ENCODE measurements at places on chromosomes 16 and 17.
A peak's percentile ranks its signal among the peaks of the same experiment; 100 is the strongest.

DNA sequence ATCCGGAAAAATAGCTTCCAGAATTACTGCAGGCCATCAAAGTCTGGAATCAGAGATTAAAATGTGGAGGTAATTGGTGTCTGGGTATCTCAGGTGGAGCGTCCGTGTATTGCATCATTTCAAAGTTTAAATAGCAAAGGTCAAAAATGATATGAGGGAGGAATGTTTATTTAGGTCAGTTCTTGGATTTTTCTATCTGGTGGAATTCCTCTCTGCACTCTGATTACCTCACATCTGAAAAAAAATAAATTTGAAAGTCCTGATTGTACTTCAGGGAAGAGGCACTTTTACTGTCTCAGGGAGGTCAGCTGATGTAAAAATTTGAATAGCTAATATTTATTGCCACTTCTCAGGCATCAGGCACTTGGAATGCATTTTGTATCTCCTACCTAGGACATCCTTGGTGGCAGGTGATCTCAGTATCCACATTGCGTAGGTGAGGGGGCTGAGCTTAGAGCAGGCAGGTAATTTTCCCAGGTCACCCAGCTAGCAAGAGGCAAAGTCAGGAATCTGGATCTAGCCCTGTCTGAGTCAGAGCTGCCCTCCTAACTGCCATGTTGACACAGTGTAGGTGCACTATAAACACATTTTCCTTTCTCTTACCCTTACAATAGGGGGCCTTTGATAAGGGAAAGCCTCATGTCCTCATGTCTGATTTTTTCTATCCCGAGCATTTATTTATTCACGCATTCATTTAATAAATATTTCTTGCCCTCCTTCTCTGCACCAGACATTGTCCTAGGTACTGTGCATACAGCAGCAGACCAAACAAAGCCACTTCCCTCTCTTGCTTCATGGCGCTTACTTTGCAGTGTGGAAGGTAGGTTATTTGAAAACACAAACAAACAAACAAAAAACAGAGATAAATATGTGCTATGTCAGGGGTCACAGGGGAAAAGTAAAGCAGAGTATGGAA is 454.3 kb downstream of the HAPSTR1 start:
- DNase-seq = no peak

DNA sequence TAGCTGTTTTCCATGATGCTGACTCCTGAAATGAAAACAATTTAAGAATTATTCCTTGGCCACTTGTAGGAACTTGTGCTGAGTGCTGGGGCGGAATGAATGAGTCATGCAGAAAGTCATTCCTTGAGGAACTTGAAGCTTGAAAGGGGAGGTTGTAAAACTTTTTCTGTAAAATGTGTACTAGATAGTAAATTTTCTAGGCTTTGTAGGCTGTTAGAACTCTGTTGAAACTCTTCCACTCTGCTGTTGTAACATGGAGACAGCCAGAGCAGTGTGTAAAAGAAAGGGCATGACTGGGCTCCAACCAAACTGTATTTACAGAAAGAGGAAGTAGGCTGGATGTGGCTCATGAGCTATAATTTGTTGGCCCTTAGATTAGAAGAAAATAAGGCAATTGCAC is 46.1 kb downstream of the ABCA8 start:
- DNase-seq = no peak

- peak; percentile 41 for DNase-seq
These were observed 20.4 kb downstream of the MIEF2 start for GRCh38 chr17:18280766-18281371.

DNA sequence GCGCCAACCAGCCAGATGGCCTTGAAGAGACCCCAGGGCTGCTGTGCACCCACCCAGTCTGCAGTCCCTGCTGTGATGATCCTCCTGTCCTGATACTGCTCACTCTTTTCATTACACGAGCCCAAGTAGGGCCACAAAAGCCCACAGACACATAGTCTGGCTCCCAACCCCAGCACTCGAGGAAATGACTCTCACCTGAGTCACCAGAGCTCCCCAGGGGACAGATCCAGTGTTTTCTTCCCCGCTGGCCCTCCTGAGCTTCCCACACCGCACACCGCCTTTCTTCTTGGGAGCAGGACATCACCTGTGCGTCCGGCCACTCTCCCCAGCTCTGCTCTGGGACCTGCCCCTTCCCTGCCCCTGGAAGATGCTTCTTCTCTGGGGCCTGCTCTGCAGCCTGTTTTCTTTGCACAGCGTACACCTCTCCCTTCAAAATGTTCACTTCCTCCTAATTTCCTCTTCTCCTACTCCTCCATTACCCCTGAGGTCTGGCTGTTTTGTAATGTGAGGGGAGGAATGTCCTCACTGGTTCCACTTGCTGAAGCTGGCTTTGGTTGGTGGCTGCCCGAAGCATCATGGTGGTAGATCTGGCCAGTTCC is 2.0 kb upstream of the SCN4A start:
- DNase-seq = no peak

GRCh38 chr17:40516581-40517285 is 15.3 kb upstream of the TNS4 start:
- DNase-seq = no peak

DNA sequence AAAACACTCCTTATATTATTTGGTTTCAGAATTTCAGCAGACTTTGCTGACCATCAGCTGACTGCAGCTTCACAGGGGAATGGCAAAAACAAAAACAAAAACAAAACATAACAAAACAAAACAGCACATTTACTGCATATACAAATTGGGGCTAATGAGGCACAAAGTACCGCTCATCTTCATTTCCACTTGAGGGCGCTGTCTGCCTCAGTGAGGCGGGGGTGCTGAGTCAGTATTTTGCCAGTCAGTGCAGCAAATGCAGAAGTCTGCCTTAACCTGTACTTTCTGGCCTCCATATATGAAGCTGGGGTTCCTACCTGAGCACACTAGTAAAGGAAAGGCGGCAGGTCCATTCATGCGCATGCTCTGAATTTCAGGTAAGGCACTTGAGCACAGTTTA is 13.5 kb upstream of the DYNLRB2 start:
- DNase-seq = no peak

DNA sequence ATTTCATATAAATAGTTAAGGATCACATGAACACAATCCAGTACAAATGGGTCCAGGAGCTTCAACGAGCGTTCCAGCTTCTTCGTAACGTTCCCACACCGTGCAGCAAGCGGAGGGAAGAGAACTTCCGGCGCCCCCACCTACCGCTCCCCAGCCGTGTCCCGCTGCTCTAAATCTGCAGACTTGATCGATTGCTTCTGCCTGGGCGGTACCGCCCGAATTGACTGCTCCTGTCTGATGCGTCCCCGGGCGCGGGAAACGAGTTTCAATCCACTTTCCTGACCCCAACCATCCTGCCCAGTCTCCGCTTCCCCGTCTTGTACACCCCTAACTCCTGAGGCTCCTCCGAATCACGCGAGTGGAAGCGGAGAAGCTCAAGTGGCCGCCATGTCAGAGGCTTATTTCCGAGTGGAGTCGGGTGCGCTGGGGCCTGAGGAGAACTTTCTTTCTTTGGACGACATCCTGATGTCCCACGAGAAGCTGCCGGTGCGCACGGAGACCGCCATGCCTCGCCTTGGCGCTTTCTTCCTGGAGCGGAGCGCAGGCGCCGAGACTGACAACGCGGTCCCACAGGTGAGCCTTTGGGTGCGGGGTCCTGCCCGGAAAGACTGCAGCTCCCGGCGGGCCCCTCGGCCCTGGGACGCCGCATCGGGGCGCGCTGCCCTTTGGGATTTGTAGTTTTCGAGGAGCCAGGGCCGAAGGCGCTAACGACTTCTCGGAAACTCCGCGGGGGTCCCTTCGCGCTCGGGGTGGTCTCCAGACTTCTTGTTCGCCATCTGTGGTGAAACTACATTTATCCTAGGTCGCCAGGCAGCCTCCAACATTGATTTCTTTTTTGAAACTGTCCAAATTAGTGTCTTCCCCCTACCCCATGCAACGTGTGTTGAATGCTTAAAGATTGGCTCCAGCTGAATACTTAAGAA is at the start of gene GINS3:
TSS of gene GINS3 (plus strand) at position 257 of the 923 bp plus-strand sequence. CDS start at position 388, 131 bp downstream.
- DNase-seq = peak; percentile 78

DNA sequence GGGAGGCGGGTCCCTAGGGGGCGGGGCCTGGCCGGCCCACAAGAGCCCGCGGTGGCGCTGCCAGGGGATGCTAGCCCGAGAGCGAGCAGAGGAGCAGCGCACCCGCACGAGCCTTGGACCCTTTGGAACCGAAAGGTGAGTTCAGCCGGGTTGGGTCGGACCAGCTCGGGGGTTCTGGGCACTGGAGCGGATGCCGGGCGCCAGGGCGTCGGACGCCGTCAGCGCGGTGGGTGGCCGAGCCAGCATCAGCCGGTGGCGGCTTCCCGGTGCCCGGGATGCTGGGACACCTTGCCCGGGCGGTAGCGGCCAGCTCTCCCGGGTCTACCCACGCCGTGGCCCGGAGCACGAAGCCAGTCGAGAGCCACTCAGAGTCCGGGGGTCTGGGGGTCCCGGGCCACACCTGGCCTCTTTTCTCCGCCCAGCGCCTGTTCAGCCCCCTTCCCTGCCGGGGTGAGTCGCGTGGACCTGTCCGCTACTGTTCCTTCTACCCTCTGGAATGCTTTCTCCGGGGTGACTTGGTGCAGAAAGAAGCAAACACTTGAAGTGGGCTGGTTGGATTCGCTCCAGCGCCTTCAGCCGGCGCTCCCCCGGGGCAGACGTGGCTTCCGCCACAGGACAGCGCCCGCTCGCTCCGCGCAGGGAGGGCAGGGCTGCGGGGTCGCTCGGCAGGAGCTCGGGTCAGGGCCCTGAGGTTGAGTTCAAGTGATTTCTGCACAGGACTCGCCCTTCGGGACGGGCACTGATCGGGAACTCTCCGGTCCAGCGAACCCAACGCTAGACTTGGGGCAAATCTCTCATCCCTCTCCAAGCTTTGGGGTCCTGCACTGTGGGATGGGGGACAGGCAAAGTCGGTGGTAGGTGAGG is at the start of gene SCNN1G:
TSS of gene SCNN1G (plus strand) at position 67 of the 864 bp plus-strand sequence. CDS start 3,527 bp downstream, outside the sequence.
- DNase-seq = no peak

- no peak for DNase-seq
These were observed 106.3 kb upstream of the CRHR1 start for GRCh38 chr17:45677770-45678169.

DNA sequence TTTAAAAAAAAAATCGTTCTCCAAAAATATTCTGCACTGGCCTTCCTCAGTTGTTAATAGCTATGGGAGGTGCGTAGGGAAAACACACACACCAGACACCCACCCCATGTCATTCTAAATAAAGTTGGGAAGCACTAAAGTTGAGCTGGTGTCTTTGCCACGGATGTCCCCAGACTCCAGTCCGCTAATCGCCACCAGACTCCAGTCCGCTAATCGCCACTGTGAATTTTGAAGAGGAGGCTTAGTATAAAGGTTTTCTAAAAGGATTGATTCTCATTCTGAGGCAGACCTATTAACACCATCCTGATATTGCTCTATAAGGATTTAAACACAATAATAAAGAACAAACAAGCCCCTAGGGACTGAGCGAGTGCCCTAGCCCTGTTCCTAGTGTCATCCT is 22.7 kb upstream of the CPSF4L start:
- DNase-seq = no peak

DNA sequence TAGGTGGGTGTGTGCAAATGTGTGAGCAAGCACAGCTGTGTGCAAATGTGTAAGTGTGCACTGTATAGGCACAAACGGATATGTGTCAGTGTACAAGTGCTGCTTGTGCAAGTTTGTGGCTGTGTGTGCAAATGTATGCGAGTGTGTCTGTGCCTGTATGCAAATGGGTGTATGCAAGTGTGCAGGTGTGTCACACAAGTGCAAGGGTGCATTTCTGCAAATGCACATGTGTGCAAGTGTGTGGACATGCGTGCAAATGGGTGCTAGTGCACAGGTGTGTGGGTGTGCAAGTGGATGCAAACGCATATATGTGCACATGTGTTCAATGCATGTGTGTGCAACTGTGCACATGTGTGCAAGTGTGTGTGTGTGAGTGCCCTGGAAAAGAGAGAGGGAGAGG is 76.5 kb upstream of the TNRC6C start:
- DNase-seq = no peak

GRCh38 chr17:19752216-19753050 is 4.3 kb upstream of the ALDH3A1 start:
- DNase-seq = no peak

- DNase-seq = no peak
These were observed 73.4 kb upstream of the GSE1 start for GRCh38 chr16:85539629-85540291.

DNA sequence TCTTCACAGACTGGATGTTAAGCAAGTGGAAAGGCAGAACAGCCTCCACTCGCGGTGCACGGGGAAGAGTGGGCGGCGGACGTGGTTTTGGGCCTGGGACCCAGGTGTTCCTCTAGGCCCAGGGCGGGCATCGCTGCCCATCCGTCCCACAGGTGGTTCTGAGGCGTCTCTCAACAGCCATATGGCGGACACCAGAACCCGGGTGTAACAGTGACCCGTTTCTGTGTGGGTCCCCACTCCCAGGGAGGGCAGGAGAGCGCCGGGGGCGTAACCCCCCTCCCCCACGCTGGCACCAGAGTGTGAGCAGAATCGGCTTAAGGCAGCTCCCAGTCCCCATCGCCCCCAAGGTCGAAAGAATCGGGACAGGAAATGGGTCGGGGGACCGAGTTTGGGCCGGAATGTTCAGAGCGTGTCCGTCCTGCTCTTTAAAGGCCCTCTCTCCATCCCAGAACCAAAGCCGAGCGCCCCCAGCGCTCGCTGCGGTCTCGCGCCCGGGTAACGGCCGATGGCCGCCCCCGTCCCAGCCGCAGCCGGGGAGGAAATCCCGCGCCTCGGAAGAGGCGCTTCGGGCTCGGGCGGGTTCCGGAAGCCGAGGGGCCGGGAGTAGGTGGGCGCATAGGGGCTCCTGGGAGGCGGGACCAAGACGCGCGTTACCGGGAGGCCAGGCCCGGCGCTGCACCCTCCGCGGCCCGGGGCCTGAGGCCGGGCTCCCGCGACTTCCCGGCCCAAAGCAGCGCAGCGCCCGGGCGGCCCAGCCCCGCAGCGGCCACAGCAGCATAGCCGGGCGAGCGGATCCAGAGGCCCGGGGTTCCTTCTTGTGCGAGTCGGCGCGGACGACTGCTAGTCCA is at the start of gene TK2:
TSS of gene TK2 (minus strand) at position 839 of the 848 bp plus-strand sequence. CDS start at position 778, 61 bp downstream.
- DNase-seq = peak; percentile 73

DNA sequence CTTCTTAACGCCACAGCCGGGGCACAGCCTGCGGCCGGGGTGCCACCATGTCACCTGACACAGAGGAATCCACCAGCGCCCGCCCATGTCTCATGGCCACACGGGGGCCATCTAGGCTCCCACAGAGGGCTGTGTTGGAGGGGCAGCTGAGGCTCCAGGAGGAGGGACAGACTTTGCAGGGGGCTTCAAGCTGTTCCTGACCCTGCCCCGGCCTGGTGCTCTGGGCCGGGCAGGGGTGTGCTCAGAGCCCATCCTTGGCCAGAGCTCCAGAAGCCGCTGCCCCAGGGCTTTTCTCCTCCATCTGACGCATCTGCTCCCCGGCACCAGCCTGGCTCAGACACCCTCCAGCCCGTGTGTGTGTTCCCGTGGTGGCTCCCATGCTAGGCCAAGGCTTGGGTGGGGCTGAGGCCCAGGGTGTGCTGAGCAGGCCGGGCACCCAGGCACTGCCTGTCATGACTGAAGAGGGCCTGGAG is 7.8 kb upstream of the SLC38A10 start:
- DNase-seq = no peak

GRCh38 chr16:85641776-85642176 is 28.7 kb downstream of the GSE1 start:
- no peak for DNase-seq

- no peak for DNase-seq
These were observed 346.0 kb downstream of the GRIN2A start for GRCh38 chr16:9836118-9836736.

GRCh38 chr17:38752308-38753070 is at the start of gene PSMB3:
Gene PSMB3 (plus strand): TSS chr17:38752741. CDS start chr17:38752827, 86 bp downstream.
- DNase-seq = peak; percentile 98
